ENCODE measurements at places on chromosomes 11 and 22.

DNA sequence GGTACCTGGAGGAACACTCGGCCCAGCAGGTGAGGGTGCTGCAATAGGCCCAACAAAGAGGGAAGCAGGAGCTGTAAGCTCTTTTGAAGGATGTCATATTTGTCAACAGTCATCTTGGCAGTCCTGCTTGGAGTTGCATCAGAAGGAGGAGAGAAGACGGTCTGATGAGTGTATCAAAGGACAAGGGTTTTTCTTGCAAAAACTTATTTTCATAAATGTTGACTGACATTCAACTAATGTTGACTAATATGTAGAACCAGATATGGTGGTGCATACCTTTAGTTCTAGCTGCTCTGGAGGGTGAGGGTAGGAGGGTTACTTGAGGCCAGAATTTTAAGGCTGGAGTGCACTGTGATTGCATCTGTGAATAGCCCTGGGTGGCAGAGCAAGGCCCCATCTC is 72.3 kb downstream of the CABIN1 start:
- no peak for DNase-seq

GRCh38 chr22:31895411-31896123 is 48.8 kb upstream of the YWHAH start:
- DNase-seq: no peak

DNA sequence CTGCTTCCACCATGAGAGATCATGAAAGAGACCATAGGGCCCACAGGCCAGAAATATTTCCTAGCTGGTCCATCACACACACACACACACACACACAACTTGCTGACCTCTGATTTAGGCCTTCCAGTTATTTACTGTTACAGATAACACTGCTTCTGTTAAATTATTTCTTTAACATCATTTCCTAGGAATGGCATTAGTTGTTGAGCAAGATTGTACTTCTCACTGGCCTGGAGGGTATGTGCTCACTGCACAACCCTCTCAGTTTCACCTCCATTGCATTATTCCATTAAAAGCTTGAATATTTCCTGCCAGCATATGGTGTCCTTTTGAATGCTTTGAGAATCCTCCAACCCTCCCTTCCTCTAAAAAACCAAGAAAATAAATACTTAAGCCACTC is 104.4 kb downstream of the MICAL2 start:
- no peak for DNase-seq

GRCh38 chr11:34148504-34149165 is 43.2 kb downstream of the NAT10 start:
- no peak for DNase-seq

GRCh38 chr22:44605486-44605885 is 96.5 kb upstream of the PRR5 start:
- no peak for DNase-seq

GRCh38 chr22:29251981-29252911 is 15.5 kb downstream of the RHBDD3 start:
- DNase-seq: no peak

- no peak for DNase-seq
Observed at GRCh38 chr22:37741312-37741795, 44.5 kb downstream of the TRIOBP start.

- DNase-seq: no peak
Observed at GRCh38 chr11:1152316-1153104, 5.2 kb upstream of the MUC5AC start.

- DNase-seq: no peak
Observed at GRCh38 chr11:11382858-11383532, 29.9 kb upstream of the CSNK2A3 start.

GRCh38 chr11:80925321-80925720 is 1484.5 kb upstream of the TENM4 start:
- no peak for DNase-seq

All from foreskin melanocyte (primary cell).